T-helper 2 cell treated with Interferon-gamma antibody and Interleukin-4, amounts not matched to agents 5 μg/mL and 100 μg/mL, for 36 hours (primary cell): ENCODE measurements at places on chromosomes 2 and 18.

GRCh38 chr2:70967189-70967588, 11.2 kb upstream of the ANKRD53 start:
- DNase-seq, result no peak

- DNase-seq, result no peak
These were observed 99.6 kb downstream of the BABAM2 start for GRCh38 chr2:27990030-27990590.

DNA sequence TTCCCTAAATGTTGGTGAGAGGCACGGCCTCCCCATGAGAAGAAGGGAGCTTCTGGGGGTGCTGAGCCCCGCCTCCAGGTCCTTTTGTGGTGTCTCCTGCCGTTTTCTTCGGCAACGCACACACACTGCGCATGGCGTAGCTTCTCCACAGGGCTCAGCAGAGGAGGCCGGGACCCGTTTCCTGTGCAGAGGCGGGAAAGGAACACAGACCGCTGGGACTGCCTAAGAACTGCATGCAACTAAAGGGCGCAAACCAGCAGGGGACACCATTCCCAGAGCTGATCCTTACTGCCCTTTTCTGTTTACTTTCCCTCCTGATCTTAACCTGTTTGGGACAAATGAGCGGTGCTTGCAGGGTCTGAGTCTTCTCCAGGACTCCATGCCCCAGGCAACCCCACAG, 90.3 kb upstream of the CAPN13 start:
- no peak for DNase-seq

DNA sequence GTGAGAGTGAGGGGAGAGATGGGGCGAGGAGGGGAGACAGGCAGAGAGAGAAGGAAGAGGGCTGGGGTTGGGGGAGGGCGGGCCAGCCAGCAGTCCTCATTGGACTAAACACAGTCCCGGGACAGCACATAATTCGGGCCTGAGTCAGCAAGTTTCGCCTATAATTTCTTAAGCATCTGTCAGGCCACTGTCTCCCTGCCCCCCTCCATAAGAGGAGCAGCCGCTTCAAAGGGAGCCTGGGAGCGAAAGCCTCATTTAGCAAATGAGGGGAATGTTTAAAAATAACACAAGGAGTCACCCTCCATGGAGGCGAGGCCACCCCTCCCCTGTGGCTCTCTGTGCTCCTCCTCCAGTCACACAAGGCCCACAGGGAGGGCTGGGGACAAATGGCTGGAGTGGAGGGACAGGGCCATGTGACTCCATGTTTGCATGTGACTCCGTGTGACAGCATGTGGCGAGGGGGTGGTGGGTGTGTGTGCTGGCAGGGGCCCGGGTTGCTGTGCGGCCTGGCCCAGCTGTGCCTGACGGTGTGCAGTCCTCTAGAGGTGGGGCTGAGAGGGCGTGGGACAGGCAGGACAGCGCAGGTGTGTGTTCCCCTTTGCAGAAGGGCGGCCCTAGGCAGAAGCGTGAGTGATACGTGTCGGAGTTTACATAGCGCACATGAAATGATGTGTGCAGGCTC, 162.4 kb downstream of the CELF4 start:
- DNase-seq, result no peak

DNA sequence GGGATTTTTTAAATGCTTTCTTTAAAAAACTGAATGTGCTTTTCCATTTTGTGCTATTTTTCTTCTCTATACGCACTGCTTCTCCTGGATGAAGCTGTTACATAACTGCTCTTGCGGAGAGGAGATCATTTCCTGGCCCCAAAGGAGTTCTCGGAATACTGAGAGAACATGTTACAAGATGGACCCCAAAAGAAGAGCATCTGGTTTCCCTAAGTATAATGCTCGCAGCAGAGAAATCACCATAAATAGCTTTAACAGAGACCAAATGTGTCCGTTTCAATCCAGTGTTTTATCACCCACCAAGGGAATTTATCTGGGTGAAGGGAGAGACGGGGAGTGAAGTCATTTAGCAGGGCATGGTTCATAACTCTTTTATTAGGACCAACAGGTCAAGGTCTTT, 80.1 kb downstream of the RBM43 start:
- DNase-seq, result no peak

DNA sequence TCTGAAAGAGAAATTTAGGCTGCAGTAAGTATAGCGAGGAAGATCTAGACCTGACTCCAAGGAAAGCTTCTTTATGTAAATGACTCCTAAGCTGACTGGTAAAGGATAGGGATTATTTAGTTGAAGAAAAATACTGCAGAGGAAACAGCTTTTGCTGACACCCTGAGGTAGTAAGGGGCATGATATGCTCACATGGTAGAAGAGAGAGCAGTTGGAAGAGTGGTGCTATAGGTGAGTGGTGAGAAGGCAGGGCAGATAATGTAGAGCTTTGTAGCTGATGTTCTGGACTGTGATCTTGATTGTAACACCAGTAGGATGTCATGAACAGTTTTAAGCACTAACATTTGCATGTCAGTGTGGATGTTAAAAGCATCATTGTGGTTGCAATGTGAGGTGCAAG, 639.1 kb upstream of the SLC39A10 start:
- DNase-seq, result no peak

- DNase-seq, result no peak
These were observed 28.2 kb upstream of the NFATC1 start for GRCh38 chr18:79367480-79367879.

DNA sequence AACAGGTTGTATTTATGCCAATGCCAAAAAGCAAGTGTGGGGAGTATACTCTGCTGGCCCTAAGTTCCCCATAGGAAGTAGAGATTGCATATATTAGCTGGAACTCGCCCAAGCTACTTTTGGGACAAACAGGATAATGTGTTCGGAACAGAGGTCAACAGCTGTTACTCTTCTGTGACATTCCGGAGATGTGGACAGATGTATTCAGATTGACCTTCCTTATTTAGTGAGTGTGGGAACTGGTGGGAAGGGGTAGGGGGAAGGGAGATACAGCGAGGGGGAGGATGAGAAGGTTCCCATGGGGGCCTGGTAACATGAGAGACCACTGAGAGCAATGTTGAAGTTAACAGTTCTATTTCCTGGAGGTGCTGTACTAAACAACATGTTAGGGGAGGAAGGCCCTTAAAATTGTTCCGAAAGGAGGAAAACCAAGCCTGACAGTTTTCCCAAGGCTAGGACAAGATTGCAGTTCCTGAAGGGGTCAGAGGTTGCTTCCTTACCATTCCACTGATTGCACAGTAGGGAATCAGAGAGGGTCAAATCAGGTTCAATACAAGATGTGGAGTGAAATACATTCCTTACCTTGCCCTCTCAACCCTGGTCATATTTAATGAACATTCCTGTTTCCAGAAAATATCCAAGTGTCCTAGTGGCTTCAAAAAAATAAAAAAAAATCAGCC, 14.3 kb upstream of the CD28 start:
- DNase-seq, result no peak

DNA sequence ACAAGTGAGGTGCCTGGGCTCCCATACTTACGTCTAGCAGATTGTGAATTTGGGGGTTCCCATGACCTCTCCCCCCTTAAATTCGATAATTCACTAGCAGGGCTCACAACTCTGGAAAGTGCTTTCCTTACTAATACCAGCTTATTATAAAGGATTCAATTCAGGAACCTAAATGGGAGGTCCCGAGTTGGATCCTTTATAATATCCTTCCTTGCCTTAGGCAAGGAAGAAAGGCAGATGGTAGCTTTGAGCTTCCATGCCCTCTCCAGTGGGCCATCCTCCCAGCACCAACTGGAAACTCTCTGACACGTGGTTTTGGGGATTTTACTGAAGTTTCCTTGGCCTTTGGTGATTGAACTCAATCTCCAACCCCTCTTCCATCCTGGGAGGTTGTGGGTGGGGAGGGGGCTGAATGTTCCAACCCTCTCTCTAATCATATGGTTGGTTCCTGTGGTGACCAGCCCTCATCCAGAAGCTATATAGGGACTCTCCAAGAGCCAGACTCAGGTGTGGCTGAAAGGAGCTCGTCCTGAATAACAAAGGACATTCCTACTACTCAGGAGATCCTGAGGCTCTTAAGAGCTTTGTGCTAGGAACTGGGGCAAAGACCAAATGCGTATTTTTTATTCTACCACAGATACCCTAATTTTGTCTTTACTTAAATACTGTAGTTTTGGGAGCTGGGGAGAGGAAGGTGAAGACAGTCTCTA, 62.2 kb downstream of the HAUS1 start:
- no peak for DNase-seq

- no peak for DNase-seq
These were observed 3.9 kb upstream of the DCTN1 start for GRCh38 chr2:74384051-74384450.

GRCh38 chr2:180656455-180656847, 324.0 kb upstream of the UBE2E3 start:
- no peak for DNase-seq

DNA sequence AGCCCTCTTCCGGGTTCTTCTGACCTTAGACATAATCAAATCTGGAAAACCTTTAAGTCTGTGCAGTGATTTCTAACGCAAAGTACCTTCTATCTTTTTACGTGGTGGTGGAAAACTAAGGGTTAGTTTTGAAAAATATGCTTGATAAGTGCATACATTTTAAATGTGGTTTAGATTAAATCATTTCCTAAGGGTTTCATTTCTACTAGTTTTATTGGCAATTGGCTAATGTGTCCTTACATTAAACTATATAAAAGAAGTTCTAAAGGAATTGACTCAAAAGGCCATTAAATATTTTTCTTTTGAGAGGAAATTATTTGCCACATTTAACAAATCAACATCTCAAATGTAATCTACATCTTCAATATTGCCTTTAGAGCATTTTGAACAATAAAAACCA, 268.3 kb upstream of the THUMPD2 start:
- DNase-seq, result no peak

DNA sequence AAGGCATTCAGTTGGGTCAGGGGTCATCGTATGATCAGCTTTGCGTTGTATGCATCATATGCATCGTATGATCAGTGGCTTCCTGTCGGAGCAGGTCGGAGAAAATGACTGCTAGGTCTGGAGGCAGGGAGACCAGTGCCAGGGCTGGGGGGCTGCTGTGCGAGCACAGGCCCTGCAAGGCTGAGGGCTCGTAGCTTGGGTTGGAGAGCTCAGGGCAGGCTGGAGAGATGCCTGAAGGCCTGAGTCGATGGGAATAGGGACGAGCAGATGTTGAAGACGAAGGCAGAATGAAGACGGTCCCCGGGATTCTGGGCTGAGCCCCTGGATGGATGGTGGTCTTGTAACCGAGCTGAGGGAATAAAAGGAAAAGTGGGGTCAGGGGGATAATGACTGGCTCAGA, 25.3 kb upstream of the ACKR3 start:
- no peak for DNase-seq

- DNase-seq, result no peak
These were observed 158.6 kb downstream of the RNF144A start for GRCh38 chr2:7075834-7076233.

GRCh38 chr2:98846041-98846440, 90.0 kb downstream of the CRACDL start:
- no peak for DNase-seq

GRCh38 chr2:88919087-88919738, 227.7 kb downstream of the RPIA start:
- DNase-seq, result no peak

GRCh38 chr2:85318222-85319074, 9.3 kb downstream of the TGOLN2 start:
- peak; percentile 44 for DNase-seq

GRCh38 chr2:133642791-133643191, 74.5 kb upstream of the NCKAP5 start:
- no peak for DNase-seq

GRCh38 chr18:29874519-29875098, 1167.9 kb downstream of the DSC3 start:
- DNase-seq, result no peak

DNA sequence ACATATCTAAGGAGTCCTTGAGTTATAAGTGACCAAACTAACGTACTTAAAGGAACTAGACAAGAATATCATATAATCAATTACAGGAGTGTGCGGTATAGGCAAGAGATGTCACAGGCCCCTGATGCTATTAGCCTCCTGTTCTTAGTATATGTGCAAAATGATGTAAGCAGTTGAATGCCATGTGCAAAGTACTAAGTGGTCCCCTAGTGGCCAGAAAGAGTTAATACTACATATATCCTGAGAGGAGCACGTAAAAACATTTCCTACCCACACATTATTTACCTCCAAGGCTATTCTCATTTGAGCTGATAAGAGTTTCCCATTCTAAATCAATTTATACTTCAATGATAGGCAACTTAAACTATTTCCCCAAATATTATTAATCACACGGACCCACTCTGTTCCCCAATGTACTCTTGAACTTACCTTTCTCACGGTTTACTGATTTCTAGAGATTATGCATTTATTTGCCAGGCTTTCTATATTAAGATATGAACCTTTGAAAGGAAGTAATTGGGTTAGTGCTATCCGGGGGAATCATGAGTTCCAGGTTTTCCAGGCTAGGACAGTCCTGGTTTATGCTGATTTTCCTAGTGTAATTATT, 158.0 kb upstream of the KLHL14 start:
- DNase-seq, result no peak

GRCh38 chr18:22057908-22058527, 111.4 kb upstream of the GATA6 start:
- DNase-seq, result no peak

GRCh38 chr2:152012697-152013096, 86.1 kb downstream of the CACNB4 start:
- no peak for DNase-seq

DNA sequence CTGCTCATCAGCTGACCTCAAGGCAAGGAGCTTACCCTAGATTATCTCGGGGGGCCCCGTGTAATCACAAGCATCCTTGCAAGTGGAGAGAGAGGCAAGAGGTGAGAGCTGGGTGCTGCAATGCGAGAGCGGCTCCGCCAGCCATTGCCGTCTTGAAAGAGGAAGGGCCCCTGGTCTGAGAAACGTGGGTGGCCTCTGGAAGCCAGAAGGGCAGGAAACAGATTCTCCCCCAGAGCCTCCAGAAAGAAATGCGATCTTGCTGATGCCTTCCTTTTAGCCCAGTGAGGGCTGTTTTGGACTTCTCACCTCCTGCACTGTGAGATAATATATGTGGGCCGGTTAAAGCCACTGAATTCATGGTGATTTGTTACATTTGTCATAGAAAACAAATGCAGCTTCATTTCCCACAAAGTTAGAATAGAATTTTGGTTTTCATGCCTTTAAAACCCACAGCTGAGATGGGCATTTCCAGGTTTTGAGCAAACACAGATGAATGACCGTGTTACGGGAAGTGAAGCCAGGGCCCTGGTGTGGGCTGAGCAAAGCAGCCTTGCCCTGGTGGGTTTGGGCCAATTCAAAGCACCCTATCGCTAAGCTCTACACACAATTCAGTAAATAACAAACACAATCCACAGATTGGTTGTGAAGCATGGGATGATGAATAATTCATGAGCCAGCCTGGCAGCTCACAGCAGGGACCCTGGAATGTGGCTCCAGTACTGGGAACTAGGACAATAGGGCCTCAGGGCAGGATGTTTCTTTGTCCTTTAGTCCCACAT, 319.9 kb upstream of the HS6ST1 start:
- peak; percentile 1 for DNase-seq
